Non-pigmented ciliary epithelial cell (primary cell): ENCODE measurements at places on chromosomes 16 and 17.

DNA sequence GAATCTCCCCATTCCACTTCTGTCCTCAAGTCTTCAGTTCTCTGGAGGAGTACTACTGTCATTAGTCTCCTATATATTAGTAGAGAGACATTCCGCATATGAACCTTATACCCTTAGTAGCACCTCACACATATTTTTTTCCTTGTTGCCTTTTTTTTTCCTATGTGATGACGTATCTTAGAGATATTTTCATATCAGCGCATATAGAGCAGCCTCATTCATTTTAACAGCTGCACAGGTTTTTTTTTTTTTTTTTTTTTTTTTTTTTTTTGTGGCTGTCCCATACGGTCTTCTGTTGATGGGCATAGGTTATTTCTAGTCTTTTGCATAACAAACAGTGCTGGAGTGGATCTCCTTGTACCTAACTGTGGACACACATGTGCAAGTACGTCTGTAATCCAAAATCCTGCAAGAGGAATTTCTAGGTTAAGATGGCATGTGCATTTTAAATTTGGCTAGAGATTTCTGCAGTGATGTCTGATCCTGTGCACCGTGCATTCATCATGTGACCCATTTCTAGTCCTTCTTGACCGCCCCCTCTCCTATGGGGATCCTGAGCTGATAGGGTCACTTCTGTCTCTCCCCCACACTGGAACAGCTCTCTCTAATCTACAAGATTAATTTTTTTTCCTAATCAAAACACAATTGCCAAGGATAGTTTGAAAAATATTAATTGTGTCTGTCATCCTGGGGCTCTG, 64.8 kb downstream of the PRKCB start:
- no peak for DNase-seq

GRCh38 chr16:81992859-81993258, 18.4 kb downstream of the SDR42E1 start:
- no peak for DNase-seq

DNA sequence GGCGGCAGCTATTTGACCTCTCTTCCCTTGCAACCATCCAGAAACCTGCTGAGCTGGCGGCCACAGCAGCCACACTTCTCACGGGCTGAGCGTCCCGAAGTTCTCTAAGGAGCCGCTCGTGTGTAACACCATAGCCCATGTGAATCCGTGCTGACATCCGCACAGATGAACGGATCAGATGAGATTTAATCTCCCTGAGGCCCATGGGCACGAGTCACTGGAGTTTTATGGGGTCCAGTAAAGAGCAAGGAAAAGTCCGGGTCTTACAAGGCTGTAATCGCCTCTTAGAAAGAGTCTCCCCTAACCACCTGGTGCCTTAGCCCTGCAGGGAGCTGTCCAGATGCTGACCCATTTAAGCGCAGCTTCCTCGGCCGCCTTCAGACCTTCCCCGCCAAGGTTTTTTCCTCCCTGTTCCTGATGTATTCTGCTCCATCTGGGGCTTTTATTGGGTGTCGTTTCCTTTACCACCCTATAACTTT, 5.5 kb upstream of the CACNG5 start:
- peak; percentile 19 for DNase-seq

GRCh38 chr16:80559369-80559768, 18.6 kb downstream of the DYNLRB2 start:
- DNase-seq = no peak

DNA sequence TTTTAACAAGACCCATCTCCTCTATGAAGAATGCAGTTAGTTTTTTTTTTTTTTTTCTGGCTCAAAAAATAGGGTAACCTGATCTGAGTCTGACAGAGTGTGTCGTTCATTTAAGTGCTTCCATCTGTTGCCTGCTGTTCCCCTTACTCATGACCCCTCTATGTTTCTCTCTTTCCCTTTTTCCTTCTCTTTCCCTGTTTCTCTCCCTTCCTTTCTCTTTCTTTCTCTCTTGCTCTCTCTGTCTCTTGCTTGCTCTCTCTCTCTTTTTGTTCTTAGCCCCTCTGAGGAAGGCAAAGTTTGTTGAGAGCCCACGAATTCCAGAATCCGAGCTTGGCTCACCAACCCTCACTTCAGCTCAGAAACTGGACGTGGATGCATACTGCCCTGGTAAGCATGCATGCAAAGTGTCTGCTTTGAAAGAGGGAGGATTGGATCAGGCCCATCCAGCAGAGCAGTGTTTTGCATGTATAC, 185.0 kb downstream of the TANC2 start:
- no peak for DNase-seq

DNA sequence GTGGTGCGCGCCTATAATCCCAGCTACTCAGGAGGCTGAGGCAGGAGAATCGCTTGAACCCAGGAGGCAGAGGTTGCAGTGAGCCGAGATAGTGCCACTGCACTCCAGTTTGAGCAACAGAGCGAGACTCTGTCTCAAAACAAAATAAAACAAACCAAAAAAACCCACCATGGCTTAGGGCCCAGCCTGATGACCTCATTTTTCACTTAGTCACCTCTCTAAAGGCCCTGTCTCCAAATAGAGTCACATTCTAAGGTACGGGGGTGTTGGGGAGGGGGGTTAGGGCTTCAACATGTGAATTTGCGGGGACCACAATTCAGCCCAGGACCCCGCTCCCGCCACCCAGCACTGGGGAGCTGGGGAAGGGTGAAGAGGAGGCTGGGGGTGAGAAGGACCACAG, 1.4 kb upstream of the STH start:
- no peak for DNase-seq

DNA sequence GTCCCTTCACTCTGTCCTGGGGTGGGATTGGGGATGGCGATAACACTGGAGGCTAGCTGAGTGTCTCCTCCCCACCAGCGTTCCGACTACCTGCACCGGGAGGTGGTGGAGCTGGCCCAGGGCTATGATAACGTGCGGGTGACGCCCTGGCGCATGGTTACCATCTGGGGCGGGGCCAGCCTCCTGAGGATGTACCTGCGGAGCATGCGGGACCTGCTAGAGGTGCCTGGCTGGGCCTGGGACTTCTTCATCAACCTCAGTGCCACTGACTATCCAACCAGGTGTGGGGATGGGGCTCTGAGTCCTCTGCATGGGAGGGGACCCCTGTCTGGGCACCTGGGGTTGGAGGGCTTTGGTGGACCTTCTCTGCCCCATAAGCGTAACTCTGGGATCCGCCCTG, 8.8 kb downstream of the XYLT2 start:
- no peak for DNase-seq

- no peak for DNase-seq
Measured at GRCh38 chr17:57982452-57983170, 5.4 kb downstream of the VEZF1 start.

GRCh38 chr17:45770632-45771270, 13.4 kb upstream of the CRHR1 start:
- no peak for DNase-seq
